ENCODE measurements at places on chromosomes 16 and 17. TPM values are rescaled to one million over a fixed set of nuclear protein-coding genes. Genes with fewer than 3 reads are reported as not detected.

Gene ABCC12
- total RNA-seq, result not detected

Gene NUTF2
- total RNA-seq, result 103 TPM

Gene CCL17
- total RNA-seq, result not detected

Gene KIF19
- total RNA-seq, result not detected

Gene DPEP3
- total RNA-seq, result not detected

Gene ANKRD40CL
- total RNA-seq, result not detected

Gene LRRC37A
- total RNA-seq, result 1.7 TPM

Gene KRT20
- total RNA-seq, result not detected

Gene WRAP53
- total RNA-seq, result 16.7 TPM

Gene KRTAP4-5
- not detected for total RNA-seq

Gene TBC1D28
- total RNA-seq, result not detected

Gene TSNAXIP1
- total RNA-seq, result under 0.01 TPM

Gene CD300LB
- not detected for total RNA-seq

Gene BBS2
- 47.3 TPM for total RNA-seq
